Peyer's patch (tissue), 4 donors: ENCODE measurements at places on chromosomes 1 and 21. TPM values are rescaled to one million over a fixed set of nuclear protein-coding genes. Genes with fewer than 3 reads are reported as not detected.

LYPLA2 gene
- 47.0 TPM for total RNA-seq

ACTN2 gene
- not detected for total RNA-seq

UBR4 gene
- 236 TPM for total RNA-seq

CD84 gene
- 2.7 TPM for total RNA-seq
